ENCODE measurements at places on chromosomes 2 and 18.

DNA sequence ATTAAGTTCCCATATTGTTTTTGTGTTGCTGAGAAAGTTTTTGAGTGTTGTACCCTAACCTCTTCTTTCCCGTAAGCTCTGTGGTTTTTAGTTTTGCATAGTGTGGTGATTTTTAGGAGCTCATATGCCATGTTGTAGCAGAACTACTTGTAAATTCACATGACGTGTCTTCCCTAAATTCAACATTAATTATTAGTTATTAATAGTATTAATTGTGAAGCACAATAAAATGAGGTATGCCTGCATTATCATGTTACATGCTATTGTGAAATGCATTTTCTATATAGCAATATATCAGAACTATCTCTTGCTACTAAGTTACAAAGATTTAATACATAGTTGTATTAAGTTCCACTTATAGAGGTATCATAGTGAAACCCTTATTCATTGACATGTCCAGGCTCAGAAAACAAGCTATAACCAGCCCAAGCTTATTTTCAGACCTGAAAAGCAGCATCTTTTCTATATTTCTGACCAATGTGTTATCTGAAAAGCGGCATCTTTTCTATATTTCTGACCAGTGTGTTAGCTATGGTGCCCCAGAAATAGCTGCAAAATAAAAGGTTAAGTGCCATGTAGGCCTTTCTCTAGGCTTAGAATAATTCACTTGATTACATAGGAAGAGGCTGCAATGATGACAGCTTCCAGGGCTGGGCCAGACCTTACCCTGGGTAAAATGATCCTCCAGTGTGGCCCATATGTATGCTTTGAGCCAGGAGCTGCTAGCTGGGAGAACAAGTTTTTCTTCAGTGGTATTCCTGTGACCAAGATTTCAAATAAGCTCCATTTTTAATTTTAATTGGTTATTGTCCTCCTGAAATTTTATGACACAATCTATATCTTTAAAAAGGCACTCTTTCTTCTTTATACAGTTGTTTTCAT, 21.6 kb downstream of the EPAS1 start:
- no peak for DNase-seq

- no peak for DNase-seq
Observed at GRCh38 chr2:133498662-133499585, 69.3 kb downstream of the NCKAP5 start.

GRCh38 chr2:69147841-69148533, 135.0 kb downstream of the ANTXR1 start:
- DNase-seq, result no peak

DNA sequence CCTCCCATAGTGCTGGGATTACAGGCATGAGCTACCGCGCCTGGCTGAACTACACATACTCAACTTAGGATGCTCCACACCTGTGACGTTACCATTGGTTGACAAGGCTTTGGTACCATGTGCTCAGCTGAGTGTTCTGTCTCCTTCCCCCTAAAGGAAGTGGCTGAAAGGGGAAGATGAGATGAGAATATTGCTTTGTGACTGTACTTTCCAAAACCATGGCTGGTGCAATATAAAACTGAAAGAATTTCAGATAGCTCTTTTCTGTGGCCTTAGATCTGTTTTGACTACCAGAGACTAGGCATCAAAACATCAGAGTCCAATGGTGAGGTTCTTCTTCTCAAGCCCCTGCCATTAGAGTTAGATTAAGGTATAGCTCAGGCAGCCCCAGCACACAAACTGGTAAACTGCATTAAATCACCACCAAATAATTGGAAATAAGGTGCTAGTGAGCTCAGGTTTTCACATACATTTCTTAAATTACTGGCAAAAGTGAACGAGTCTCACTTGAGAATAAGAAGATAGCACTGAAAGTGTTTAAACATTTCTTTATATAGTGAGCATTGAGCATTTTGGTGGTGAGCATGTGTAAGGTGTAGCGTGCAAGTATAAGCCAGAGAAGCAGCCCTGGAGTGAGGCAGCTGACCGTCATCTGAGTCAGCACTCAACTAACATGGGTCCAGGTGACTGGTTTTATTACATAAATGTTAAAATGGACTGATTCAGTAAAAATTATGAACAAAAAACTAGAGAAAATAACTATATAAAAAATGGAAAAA, 113.5 kb upstream of the FZD5 start:
- no peak for DNase-seq

GRCh38 chr2:221124532-221125240, 447.4 kb downstream of the EPHA4 start:
- DNase-seq, result no peak

- no peak for DNase-seq
Observed at GRCh38 chr2:219868635-219869034, 241.2 kb downstream of the SLC4A3 start.

DNA sequence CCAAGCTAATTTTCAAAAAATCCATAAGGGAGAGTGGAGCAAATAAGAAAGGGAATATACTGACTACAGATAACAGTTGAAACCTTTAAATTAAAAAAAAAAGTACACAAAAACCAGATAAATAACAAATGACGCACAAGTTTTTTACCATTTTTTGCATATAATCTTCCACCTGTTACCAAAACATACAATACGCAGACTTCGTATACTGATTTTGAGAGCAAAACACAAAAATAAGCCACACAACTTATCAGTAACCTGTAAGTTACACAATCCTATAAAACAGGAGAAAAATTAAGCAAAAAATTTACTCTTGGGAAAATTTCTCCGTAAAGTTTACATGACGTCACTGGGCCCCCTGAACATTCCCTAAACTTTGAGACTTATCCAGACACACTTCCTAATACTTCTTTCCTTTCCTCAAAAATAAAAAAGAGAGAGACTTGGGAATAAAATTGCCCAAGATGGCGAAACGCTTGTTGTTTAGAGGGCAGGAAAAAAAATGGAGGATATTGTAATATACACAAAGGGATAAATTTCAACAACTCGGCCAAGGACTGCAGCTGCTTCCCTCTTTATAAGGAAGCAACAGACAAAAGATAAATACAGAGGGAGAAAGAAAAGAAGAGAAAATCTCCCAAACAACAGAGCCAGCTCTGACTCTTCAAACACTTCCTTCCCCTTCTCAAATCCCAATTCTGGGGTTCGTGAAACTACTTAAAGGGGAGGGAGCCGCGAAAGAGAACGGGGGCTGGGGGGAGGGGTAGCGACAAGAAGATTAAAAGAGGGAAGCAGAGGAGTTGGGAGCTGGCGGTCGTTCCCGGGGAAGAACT, 1.6 kb downstream of the BAZ2B start:
- no peak for DNase-seq

GRCh38 chr18:39786477-39786876, 2168.6 kb upstream of the PIK3C3 start:
- no peak for DNase-seq

GRCh38 chr18:14922031-14922430, 174.1 kb downstream of the ANKRD30B start:
- DNase-seq, result no peak

- DNase-seq, result no peak
Observed at GRCh38 chr2:68673631-68674030, 30.3 kb downstream of the PROKR1 start.

All from T follicular helper cell (primary cell).